Coronary artery (tissue), 2 donors: ENCODE measurements at places on chromosomes 1 and 21.

DNA sequence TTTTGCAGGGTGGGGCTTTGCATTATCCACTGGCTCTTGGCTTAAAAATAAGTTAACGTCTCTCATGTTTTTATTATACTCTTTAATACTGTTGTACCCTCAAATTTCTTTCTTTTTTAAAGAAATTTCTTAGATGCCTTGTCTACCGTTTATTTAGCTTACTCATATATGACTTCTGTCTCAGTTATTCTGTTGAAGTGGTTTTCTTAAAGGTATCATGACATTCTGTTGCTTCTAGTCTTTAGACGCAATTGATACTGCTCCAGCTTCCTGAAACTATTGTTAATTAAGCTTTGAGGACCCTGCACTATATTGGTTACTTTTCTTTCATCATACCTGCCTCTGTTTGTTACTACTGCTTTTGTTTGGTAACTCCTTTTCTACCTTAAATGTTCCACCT lies 11.7 kb downstream of the PKN2 start:
- DNase-seq: no peak

GRCh38 chr1:83818916-83819315 lies 180.0 kb downstream of the TTLL7 start:
- DNase-seq: no peak

DNA sequence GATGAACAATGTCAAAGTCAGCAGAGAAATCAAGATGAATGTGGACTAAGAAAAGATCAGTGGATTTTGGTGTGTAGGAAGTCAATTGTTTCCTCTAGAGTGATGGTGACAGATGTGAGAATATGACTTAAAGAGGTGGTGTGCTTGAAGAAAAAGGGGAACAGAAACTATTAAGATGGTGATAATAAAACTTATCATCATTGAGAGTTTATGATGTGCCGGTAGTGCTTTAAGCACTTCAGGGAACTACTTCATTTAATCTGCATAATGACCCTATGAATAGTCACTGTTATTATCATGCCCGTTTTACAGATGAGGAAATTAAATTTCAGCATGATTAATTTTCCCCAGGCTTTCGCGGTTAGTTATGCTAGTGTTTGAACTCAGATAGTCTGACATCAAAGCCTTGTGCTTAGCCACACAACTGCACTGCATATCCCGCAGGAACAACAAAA lies 246.9 kb upstream of the LRRC7 start:
- no peak for DNase-seq

- DNase-seq: no peak
These were observed 128.7 kb downstream of the RGS7 start for GRCh38 chr1:241228339-241228738.

DNA sequence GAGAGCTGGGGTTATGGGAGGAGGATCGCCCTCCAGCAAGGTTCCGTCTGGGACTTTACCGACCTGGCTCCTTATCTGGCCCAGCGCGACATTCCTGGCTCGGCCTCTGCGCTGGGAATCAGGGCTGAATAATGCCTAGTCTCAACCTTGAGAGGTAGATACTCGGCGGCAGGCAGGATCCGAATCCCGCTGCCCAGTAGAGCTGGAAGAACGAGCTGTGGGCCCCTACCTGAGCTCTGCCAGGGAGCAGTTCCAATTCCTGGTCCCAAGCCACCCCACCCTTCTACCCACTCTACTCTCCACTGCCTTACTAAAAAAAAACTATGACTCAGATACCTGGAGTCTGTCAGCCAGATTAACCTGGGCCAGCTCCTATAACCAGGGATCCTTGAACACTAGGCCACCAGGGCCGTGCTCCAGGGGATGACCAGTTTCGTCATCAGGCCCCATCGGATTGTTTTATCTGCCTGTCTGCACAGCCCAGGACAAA lies 53.6 kb downstream of the RHBG start:
- DNase-seq: no peak

- DNase-seq: no peak
These were observed 31.0 kb upstream of the PLEKHO1 start for GRCh38 chr1:150118716-150119115.

DNA sequence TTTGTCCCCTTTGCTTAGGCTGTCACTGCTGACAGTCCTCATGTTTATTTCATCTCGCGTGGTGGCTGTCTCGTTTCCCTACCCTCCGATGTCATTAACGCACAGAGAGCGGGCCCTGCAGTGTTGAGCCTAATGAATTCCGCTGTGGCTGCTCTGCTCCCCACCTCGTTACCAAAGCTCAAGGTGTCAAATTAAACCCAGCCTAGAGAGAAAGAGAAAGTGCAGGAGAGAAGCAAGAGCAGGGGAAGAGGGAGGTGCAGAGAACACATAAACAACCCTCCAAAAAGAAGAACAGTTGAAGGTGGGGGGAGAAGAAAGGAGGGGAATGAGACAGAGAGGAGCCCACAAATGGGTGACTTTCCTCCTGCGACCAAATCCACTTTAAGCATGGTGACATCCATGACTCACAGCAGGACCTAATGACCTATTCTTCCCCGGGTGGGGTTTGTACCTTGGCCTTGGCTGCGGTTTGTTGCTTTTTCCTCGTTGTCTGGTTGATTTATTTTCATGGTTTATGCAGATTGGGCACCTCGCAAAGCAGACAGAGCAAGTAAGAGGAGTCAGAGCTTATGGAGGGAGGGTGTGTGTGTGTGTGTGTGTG lies 92.5 kb downstream of the PBX1 start:
- no peak for DNase-seq

GRCh38 chr1:3080053-3080955 lies 11.3 kb downstream of the PRDM16 start:
- DNase-seq: no peak

- DNase-seq: no peak
These were observed 805.8 kb downstream of the USP25 start for GRCh38 chr21:16535626-16536025.

DNA sequence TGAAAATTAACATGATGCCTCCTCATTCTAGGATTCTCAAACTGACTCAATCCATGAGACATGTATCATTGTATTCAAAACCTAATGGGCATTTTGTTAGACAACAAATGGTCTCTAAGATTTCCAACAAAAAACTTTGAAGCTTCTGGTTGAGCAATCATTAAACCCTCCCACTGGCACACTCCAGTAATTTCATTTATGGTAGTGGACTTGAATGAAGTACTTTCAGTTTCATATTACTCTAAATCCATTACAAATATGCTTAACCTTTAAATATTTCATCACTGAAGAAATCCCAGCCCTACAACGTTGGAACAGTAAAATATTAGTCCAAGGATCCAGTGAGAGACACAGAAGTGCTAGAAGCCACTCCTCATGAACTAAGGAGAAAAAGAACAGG lies 43.5 kb downstream of the GBP6 start:
- DNase-seq: no peak

DNA sequence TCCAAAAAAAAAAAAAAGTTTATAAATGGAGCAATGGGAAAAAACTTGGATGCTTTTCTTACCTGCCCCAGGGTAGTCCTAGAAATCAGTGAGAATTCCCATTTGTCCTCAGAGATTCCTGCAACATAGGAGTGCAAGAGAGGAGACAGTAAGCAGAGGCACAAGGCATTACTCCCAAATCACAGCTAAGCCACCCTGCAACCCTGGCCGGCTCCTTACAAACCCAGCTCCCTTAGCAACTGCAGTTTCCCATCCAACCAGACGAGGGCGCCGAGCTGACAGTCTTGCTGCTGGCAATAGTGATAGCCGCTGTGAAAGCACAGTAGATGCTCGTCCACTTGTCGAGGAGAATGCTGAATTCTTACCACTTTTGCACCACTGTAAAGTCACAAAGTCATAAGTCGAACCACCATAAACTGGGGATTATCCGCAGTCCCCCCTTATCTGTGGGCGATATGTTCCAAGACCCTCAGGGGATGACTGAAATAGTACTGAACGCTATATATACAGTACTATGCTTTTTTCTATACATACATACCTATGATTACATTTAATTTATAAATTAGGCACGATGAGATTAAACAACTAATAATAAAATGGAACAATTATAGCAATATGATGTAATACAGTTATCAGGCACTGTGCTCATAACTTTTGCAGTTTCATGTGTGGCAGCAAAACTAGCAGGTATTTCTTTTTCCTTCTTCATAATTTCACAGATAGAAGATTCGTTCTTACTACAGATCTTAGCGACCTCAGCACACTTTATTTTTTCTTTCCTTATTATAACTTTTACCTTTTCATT lies 6.0 kb upstream of the PITHD1 start:
- no peak for DNase-seq

- no peak for DNase-seq
These were observed 5.8 kb downstream of the LAMC2 start for GRCh38 chr1:183191833-183192232.

DNA sequence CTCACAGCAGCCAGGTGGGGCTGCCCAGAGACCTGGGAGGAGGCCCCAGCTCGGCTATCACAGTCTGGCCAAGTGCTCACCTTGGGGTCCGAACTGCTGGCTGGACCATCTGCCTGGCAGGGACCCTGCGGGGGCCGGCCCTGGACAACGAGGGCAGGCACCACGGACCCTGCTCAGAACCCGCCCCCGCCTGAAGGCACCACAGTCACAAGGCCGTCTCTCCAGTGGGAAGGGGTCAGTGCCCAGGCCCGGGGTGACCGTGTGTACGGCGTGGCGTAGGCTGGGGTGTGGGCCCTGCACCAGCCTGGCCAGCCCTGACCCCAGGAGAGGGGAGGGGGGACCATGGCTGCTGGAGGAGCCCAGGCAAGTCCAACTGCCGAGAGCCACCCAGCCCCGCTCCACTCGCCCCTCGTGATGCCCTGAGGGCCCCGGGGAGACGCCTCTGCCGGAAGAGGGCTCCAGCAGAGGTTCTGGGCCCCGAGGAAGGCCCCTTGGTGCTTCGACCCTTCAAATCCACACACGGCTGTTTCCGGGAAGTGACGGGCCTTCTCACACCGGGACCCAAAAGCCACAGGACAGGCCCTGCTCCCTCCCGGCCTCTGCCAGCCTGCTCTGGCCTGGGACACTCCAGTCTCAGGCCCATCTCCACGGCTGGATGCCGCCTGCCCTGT lies 11.2 kb upstream of the RNF223 start:
- DNase-seq: peak; percentile 71

- DNase-seq: no peak
These were observed 313.9 kb downstream of the BARHL2 start for GRCh38 chr1:90402893-90403849.

DNA sequence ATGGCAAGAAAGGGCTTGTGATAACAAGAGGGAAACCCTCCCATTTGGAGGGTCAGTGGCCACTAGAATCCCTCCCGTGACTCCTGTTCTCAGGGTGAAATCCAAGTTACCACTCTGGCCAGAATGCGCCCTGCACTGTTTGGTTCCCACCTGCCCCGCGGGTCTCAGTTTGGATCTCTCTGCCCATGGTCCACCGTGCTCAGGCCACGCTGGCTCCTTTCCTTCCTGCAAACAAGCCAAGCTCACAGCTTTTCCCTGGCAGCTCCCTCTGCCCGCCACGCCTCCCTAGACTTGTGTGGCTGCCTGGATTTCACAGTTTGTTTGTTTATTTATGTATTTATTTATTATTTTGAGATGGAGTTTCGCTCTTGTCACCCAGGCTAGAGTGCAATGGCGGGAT lies 179.5 kb upstream of the VAMP3 start:
- DNase-seq: no peak

- DNase-seq: no peak
These were observed at the start of gene CASQ1 for GRCh38 chr1:160189649-160190625. CASQ1 (plus strand) TSS chr1:160190575; CDS start chr1:160190752, 177 bp downstream.

DNA sequence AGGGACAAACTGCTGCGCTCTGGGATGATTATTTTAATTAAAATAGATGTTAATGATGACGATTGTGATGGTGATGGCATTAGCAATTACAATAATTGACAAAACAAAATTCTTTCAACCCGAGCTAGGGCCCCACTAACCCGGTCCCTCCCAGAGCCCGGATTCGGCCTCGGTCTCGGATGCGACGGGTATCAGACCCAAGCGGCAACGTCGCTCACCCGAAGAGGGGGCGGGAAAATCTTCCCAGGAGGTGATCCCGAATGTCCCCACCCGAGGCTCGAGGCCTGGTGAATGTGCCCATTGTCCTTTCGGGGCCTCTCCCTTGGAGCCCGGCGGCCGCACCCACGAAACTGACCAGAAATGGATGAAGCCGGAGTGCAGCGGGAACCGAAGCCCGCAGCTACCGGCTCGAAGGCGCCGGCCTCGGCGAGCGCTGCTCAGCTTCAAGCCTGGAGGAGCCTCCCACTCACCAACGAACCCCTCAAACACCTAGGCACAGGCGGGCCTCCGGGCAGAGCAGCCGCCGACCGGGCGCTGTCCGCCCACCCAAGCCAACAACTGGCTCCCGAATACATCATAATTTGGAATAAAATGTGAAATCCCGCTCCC lies 1.2 kb downstream of the TAL1 start:
- DNase-seq: no peak

GRCh38 chr1:240495601-240496000 lies 116.4 kb downstream of the GREM2 start:
- DNase-seq: no peak

GRCh38 chr1:211478376-211478775 lies 13.6 kb downstream of the RD3 start:
- no peak for DNase-seq

- DNase-seq: no peak
These were observed 55.0 kb downstream of the SLC35D1 start for GRCh38 chr1:66998972-66999371.

GRCh38 chr1:207405814-207406213 lies 48.3 kb upstream of the CR2 start:
- DNase-seq: no peak

DNA sequence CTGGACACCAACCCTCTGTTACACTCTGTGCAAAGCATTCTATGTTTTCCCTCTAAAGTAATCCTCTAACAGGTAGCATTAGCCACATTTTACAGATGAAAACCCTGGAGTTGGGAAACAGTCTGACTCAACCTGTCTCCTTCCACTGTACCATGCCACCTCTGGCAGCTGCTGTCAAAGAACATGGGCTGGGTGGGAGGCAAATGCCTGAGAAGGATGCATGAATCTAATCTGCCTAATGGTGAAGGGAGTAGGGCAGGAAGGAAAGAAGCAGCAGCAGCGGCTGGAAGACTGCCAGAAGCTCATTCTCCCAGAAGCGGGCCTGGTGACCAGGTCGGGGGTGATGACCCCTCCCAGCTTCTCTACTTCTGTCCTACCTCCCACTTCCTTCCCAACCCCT lies 21.7 kb downstream of the LRRC71 start:
- DNase-seq: no peak

- no peak for DNase-seq
These were observed 5.3 kb downstream of the SSU72 start for GRCh38 chr1:1569341-1569740.

DNA sequence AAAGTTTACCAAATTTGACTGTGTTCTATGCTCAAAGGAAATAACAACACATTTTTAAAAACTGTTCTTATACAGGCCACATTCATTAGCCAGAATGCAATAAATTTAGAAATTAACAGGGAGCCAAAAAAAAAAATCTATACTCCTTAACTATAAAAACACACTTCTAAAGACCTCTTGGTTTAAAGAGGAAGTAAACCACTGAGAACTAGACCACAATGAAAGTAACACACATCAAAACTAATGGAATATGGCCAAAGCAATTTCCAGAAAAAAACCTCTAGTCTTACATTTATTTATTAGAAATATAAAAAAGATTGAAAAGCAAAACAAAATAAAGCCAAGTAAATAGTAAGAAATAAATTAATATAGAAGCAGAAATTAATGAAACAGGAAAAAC lies 48.9 kb upstream of the GADD45A start:
- no peak for DNase-seq
